Peyer's patch (tissue), 4 donors: ENCODE measurements at places on chromosomes 12 and 14. TPM values are rescaled to one million over a fixed set of nuclear protein-coding genes. Genes with fewer than 3 reads are reported as not detected.

Gene TPPP2
- not detected for total RNA-seq

DNA sequence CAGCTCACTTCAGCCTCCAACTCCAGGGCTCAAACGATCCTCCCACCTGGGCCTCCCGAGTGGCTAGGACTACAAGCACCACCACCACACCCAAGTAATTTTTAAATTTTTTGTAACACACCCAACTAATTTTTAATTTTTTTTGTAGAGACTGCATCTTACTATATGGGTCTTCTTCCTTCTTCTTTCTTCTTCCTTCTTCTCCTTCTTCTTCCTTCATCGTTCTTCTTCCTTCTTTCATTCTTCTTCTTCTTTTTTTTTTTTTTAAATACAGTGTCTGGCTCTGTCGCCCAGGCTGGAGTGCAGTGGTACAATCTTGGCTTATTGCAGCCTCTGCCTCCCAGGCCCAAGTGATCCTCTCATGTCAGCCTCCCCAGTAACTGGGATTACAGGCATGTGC lies 965 bp upstream of the CREBL2 start:
- DNase-seq, result no peak

GRCh38 chr12:57444744-57445143 lies 10.2 kb downstream of the INHBC start:
- no peak for DNase-seq

- no peak for DNase-seq
These were observed 80.5 kb upstream of the ZFP36L1 start for GRCh38 chr14:68873376-68873775.

DNA sequence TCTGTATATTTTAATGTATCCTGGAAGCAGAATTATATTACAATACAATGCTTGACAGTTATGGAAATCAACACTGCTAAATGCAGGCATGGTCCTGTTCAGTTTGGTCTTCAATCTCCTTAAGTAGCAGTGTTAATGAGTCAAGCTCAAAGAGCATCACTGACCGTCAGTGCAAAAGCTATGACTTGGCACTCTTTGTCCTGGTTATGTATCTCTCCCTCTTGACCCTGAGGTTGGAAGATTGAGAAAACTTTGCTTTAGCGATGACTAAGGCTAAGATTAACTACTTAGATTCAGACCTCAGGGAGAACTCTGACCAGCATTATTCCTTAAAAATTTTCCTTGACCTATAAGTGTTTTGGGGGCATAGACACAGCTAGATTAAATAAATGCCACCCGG lies 10.9 kb downstream of the CLEC7A start:
- no peak for DNase-seq

DNA sequence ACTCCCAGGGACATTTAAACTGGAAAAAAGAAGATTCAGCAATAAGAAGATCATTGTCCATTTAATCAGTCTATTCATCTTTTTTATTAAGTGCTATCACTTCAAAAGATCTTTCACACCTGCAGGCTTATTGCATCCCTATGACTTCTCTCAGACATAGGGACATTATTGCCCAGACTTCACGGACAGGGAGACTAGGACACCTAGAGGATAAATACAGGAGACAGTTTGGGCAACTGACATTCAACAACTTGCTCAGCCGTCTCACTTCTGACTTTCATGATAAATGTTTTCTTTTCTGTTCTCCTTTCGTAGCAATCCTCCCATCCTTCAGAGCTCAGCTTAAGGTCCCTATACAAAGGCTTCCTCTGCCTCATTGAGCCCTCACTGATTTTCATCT lies 84.3 kb downstream of the TMEM30B start:
- DNase-seq, result no peak

DNA sequence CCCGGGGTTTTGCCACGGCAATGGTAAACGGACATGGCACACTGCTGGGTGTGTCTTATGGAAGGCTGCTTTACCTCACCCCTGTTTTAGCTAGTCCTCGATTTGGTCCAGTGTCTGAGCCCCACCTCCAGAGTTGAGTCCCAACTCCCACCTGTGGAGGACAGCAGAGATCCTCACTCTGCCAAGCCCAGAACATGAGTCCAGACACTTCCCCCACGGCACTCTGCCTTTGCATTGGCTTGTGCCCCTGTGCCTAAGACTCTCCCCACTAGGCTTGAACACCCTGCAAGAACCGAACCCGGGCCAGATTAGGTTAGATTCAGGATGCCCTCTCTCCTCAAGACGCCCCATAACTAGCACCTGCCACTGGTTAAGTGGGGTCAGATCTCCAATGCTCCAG lies 59.8 kb upstream of the C14orf180 start:
- DNase-seq, result no peak

Gene PRB2
- total RNA-seq, result not detected

DNA sequence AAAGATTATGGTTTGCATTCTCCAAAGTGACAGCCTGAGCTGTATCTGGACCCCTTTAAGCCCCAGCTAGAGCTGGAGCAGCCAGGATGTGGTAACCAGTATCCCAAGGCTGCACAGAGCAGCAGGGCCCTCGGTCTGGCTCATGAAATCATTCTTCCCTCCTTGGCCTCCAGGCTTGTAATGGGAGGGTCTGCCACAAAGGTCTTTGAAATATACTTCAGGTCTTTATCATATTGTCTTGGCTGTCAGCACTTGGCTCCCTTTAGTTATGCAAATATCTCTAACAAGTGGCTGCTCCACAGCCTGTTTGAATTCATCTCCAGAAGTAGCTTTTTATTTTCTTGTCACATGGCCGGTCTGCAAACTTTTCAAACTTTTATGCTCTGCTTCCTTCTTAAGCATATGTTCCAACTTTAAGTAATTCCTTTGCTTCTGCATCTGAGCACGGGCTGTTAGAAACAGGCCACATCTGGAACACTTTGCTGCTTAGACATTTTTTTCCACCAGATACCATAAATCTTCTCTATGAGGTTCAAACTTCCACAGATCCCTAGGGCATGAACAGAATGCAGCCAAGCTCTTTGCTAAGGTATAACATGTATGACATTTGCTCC lies 663.4 kb upstream of the MIS18BP1 start:
- DNase-seq, result no peak

DNA sequence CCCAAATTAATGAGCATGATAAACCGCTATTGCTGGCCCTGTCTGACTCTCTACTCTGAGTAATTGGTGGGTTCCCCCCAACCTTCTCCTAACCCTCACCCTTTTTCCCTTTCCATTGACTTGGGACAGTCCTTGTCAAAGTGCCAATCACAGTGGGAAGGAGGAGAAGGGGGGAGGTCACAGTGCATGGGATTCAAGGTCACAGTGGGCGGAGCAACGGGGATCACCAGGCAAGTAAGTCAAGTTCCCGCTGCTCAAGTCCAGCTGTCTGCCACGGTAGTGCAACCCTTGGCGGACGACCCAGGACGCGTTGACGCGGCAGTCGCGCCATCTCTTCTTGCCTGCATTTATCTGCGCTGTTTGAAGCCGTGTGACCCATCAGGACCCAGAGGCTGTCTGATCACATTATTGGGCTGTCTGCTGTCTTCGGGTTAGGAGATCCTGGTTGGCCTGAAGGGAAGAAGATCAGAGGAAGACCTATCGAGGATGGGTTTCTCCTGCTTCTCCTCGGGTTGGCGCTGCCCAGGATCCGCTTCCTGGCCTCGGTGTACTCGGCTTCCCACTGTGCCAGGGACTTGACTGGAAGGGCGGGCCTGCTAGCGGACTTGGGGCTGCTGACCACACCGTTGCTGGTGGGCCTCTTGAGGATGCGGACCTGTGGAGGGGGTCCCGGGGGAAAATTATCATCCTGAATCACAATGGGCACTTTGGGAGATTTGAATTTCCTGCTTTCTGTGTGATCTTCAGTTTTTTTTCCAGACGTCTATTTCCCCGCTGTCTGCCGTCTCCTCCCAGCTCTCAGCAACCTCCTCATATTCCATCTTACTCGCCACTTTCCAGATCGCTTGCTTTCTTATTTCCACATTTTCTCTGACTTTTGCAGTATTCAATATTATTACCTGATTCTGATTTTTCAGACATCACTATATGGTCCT lies 3.1 kb upstream of the MDM2 start:
- no peak for DNase-seq

- no peak for DNase-seq
These were observed 434.4 kb downstream of the RGS6 start for GRCh38 chr14:72366619-72367018.

DNA sequence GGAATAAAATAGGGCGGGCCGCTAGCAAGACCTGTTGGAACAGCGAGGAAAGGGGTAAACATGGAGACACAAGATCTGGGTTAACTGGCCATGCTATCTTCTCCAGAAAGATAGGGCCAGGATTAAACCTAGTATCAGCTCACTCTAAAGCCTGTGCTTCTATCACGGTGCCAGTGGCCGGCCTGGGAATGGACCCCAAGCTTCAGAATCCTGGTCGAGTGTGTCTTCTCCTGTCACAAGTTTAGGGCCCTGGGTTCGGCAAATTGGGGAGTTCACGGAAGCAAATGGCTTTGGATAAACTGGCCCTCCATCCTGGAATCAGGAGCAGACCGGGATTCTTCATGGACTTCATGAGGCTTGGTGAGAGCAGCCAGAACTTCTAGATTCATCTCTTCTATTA lies 82.2 kb downstream of the LGMN start:
- DNase-seq, result no peak

Gene CDKL1
- 17.3 TPM for total RNA-seq

DNA sequence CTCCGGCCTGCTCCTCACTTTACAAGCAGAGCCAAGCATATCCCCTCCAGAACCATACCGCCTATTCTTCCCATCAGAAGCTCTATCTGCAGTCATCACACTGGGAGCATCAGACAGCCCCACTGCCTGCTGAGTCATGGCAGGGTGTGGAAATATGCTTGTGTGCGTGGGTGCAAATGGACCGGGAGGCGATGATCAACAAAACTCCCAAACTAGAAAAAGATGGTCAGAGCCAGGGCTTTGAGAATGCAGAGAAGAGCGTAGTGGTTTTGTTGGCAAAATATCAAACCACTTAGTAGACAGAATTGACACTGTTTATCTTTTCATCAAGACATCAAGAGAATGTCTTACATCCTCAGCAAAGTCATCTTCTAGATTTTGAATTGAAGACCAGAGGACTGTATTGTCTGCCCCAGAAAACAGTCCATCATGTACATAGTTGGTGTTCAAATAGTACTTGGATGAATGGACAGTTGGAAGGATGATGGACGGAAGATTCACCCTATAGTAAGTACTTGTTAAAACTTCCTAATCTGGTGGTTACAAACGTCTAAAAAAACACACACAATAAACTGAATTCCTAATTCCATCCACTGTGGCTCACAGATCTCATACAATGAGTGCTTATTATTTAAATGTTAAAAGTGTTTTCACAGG lies 54.9 kb downstream of the VWF start:
- no peak for DNase-seq

DNA sequence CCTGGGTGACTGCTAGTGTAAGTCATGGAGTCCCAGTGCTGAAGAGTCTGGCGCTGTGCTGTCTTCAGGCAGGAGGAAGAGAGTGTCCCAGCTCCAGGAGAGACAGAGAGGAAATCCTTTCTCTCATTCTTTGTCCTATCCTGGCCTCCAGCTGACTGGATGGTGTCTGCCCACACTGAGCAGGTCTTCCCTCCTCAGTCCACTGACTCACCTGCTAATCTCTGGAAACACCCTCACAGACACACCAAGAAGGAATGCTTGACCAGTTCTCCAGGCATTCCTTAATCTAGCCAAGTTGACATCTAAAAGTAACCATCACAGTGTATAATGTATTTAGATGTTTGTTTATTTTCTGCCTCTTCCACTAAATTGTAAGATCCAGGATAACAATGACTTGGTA lies 53.9 kb downstream of the EMP1 start:
- no peak for DNase-seq

DNA sequence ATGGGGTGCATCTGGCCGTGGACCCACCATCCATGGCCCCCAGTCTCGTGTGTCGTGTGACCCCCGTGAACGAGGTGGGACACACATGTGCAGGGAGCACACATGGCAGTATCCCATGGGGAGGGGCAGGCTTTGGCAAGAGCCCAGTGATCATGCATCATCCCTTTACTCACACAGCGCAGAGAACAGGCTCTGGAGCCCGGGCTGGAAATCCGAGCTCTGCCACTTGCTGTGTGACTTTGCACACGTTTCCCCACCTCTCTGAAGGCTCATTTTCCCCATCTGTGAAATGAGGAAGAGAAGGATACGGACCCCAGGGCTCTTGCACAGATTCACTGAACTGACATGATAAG lies 119.9 kb downstream of the PHETA1 start:
- DNase-seq, result no peak

- no peak for DNase-seq
These were observed 64.5 kb upstream of the USP44 start for GRCh38 chr12:95615749-95616148.

Gene RNASE2
- not detected for total RNA-seq

- no peak for DNase-seq
These were observed 377.0 kb downstream of the NPAS3 start for GRCh38 chr14:33315721-33316120.

DNA sequence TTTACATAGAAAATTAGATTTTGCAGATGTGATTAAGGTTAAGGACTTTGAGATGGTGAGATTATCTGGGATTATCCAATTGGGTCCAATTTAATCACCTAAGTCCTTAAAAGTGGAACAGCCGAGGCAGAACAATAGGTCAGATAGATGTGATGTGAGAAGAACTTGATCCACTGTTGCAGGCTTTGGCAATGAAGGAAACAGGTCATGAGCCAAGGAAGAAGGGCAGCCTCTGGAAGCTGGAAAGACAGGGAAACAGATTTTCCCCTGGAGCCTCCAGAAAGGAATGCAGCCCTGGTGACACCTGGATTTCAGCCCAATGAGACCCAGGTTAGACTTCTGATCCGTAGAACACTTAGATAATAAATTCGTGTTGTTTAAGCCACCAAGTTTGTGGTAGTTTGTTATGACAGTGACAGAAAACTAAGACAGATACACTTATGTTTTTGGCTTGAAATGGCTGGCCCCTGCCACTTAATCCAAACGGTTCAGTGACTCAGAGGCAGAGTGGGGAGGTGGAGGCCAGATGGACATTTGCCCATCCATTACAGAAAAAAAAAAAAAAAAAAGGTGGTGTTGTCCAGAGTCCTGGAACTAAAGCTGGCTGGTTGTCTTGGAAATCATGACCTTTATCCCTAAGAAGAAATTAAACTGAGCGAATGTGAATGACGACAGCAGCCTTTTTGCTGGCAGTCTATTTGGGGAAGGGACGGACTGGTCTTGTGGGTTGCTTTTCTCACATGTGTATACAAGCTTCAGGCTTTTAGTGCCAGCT lies 181.9 kb upstream of the NRXN3 start:
- DNase-seq, result no peak

- DNase-seq, result no peak
These were observed 255.0 kb downstream of the AKAP6 start for GRCh38 chr14:32584079-32584478.
